Activated CD4-positive, alpha-beta T cell treated with anti-CD3 and anti-CD28 coated beads for 1 hour (primary cell): ENCODE measurements at places on chromosomes 13 and 19.

GRCh38 chr19:41114132-41114531 is at the start of gene CYP2F1:
CYP2F1 (plus strand) TSS chr19:41114432; CDS start chr19:41116189, 1,757 bp downstream.
- no peak for DNase-seq

DNA sequence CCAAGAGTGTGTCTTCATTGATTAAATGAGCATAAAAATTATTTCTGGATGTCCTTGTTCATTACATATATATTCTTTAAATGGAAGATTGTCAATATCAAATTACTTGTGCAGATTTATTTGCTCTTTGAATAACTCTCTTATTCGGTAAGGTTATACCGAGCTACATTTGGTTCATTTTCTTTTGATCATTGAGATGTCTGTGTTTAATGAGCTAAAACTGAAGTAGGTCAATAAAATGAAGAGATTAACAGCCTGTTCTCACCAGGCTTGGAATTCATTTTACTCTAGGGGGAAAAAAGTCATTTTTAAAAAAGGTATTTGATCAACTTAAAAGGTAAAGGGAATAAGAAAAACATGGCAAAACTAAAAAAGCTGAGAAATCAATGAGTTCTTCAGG is 10.6 kb downstream of the GPC5 start:
- no peak for DNase-seq

- DNase-seq = no peak
Measured at GRCh38 chr19:48507911-48508439, 3.7 kb downstream of the LMTK3 start.

DNA sequence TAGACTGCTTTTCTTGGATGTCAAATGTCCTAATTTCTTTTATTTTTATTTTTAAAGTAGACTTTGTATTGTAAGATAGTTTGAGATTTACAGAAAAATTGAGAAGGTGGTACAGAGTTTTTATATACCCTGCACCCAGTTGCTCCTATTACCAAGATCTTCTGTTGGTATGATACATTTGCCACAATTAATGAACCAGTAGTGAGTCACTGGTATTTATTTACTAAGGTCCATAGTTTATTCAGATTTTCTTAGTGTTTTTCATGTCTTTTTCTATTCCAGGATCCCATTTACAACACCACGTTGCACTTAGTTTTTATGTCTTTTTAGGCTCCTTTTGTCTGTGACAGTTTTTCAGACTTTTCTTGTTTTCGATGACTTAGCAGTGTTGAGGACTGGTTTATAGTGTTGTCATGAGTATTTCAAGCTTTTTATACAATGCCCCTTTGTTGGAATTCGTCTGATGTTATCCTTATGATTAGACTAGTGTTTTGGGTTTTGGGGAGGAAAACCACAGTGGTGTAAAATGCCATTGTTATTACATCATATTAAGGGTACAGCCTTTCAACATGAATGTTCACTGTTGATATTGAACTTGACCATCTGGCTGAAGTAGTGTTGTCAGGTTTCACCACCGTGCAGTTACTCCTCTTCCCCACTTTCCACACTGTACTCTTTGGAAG is 35.9 kb downstream of the COG3 start:
- DNase-seq = no peak

DNA sequence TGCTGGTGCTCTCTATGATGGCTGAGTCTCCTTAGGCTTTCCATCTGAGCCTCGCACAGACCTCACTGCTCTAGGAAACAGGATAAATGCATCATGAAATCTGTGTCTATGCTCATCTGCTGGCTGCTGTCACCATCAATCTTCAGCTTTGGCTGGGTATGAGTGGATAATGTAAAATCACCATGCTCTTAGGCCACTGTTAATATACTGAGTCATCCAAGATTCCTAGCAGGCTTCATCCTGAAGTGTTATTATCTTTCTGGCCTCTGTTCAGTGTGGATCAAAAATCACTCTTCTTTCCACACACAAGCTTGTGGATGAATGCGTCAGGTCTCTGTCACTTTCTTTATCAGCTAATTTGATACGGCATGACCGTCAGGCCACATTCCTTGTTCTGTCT is 317.4 kb downstream of the NALCN start:
- no peak for DNase-seq

DNA sequence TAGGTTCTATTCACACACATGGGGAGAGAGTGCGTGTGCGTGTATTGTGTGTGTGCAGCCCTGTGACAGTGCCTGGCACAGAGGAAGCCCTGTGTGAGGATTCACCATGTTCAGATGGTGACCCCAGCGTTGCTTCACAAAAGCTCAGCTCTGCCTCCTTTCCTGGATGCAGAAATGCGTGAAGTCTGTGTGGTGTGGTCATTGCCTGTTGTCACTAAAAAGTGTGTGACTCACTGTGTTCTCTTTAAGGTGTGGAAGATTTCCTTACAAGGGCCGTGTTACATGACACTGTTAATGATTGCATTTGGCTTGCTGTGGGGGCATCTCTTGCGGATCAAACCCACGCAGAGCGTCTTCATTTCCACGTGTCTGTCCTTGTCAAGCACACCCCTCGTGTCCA is 19.5 kb upstream of the DCUN1D2 start:
- no peak for DNase-seq

- no peak for DNase-seq
Measured at GRCh38 chr13:74570046-74570445, 435.8 kb upstream of the KLF12 start.

- no peak for DNase-seq
Measured at GRCh38 chr13:100409132-100409531, 179.5 kb downstream of the GGACT start.

DNA sequence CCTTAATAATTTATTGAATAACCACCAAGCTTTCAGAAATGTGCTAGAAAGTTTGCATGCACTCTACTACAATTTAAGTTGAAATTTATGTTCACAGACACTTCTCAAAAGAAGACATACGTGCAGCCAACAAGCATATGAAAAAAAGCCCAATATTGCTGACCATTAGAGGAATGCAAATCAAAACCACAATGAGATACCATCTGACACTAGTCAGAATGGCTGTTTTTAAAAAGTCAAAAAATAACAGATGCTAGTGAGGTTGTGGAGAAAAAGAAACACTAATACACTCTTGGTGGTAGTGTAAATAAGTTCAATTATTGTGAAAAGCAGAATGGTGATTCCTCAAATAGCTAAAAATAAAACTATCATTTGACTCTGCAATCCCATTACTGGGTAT is 308.8 kb upstream of the PCDH9 start:
- DNase-seq = no peak

- no peak for DNase-seq
Measured at GRCh38 chr19:40416918-40417642, 3.9 kb upstream of the PRX start.

DNA sequence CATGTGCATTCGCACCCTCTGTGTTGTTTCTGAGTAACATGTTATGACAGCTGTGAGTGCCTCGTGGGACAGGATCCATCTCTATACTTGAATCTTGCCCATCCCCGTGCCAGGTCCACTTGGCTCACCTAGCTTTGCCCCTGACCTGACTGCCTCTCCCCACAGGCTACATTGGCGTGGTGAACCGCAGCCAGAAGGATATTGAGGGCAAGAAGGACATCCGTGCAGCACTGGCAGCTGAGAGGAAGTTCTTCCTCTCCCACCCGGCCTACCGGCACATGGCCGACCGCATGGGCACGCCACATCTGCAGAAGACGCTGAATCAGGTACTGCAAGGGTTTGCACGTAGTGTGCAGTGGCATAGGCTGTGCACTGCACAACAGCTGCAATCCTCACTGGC is 53.2 kb downstream of the TMED1 start:
- DNase-seq = no peak

DNA sequence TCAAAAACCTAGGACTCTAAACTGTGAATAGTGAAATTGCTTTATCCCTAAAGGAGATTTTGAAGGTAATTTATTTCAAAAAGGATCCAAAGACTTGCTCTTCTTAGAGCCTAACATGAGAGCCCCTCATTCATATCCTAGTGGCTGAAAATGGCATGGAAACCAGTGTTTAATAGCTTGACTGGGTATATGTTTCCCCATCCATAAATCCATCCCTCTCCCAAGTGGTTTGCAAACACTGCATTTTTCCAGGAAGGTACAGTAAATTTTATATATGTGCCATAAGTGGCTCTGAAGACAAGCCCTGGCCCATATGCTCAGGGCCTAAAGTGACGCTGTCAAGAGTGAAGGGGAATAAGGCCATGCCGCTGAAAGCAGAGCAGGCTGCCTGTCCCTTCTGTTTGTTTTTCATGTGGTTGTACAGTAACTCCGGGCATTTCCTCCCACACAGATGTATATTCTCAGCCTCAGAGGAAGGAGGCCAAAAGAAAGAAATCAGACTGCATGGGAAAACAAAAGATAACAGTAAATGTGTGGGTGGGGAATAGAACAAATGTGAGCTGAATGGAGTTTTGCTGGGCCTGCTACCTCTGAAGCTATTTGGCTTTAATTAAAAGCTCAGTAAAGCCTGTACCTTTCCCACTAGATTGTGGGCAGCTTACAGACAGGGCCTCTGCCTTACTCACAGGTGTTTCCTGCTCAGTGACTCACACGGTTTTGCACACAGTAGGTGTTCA is 181.9 kb downstream of the PCDH9 start:
- no peak for DNase-seq
